ENCODE measurements at places on chromosomes 1 and 21.
A peak's percentile ranks its signal among the peaks of the same experiment; 100 is the strongest.

GRCh38 chr1:8256321-8256720 is 61.6 kb upstream of the SLC45A1 start:
- no peak for DNase-seq

DNA sequence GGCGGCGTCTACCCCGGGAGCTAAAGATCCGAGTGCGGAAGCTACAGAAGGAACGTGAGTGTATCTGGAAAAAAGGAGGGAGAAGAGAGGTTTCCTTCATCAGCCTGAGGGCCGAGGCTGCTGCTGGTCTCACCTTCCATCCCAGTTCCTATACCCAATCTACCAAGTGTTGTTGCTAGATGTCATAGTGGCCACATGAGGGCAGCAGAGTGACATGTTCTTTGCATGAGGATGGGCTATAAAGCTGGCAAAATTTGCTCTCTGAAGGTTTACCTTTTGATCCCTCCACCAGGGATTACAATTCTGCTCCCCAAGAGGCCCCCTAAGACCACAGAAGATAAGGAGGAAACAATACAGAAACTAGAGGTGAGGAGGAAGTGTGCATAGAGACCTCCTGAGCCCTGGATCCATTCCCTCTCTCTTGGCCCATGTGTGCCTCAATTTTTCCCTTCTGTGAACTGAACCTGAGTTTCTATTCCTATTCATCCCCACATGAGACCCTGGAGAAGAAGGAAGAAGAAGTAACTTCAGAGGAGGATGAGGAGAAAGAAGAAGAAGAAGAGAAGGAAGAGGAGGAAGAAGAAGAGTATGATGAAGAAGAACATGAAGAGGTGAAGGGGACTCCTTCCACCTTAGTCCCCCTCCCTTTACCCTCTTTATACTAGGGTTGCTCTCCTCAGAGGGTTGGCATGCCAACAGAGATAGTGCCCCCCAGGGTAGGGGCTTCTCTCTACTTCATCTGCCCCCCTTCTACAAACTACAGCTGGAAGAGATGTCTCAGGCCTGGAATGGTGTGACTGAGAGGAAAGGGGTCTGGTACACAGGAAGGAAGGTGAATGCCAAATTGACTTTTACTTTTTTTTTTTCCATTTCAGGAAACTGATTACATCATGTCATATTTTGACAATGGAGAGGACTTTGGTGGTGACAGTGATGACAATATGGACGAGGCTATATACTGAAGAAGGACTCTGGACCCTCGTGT is 13.3 kb downstream of the POLR3GL start:
- DNase-seq: peak; percentile 84

GRCh38 chr1:234398849-234399381 is 25.7 kb downstream of the COA6 start:
- no peak for DNase-seq

GRCh38 chr1:154614901-154615300 is 6.9 kb upstream of the ADAR start:
- DNase-seq: no peak

DNA sequence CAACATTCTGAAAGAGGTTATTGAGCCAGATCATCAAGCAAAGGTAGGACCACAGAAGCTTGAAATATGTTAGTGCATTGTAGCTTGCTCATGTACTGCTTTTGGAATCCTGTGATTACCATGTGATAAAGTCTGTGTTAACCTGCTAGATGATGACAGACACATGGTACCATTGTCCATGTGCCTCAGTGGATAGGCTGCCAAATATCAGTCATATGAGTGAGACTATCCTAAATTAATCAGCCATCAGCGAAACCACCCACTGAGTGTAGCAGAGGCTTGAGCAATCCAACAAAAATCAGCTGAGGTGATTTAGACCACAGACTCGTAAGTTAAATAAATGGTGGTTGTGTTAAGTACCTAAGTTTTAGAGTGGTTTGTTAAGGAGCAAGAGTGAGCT is 32.7 kb upstream of the CRB1 start:
- DNase-seq: no peak

GRCh38 chr1:207833381-207833780 is 77.5 kb downstream of the CD34 start:
- no peak for DNase-seq

DNA sequence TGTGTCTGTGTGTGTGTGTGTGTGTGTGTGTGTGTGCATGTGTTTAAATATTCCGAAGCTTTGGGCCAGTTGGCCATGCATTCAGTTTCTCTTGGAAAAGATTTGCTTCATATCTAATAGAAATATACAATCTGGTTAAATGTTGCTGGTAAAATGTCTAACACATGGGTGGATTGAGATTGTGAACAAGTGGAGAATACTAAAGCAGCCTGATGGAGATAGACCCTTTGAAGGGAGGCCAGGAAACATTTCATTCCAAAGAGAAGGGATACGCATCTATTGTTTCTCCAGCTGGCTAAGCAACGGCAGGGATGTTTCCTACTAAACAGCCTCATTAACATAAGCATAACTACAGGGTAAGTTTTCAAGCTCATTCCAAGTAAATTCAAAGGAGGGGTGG is 257.5 kb upstream of the PTBP2 start:
- DNase-seq: no peak

- no peak for DNase-seq
Observed at GRCh38 chr1:85365851-85366250, 89.4 kb upstream of the BCL10 start.

- DNase-seq: no peak
Observed at GRCh38 chr1:63628607-63629006, 35.4 kb downstream of the PGM1 start.

- DNase-seq: no peak
Observed at GRCh38 chr1:39003794-39004193, 12.7 kb downstream of the AKIRIN1 start.

GRCh38 chr1:14881775-14882672 is 271.5 kb upstream of the TMEM51 start:
- DNase-seq: no peak

Measured in NCI-H2227 treated with DMSO at 0.1 percent for 48 hours (cell line).